Omental fat pad (tissue), 4 donors: ENCODE measurements at places on chromosomes 3 and 15. TPM values are rescaled to one million over a fixed set of nuclear protein-coding genes. Genes with fewer than 3 reads are reported as not detected.

Gene SPATA12
- not detected for total RNA-seq

Gene ICE2
- total RNA-seq = 29.4 TPM

Gene LRRC31
- total RNA-seq = not detected

Gene CLDN1
- 2.7 TPM for total RNA-seq

Gene HYAL1
- total RNA-seq = 6.8 TPM

Gene LYZL4
- not detected for total RNA-seq

Gene PPP2R3A
- total RNA-seq = 6.8 TPM

Gene SLC12A1
- total RNA-seq = not detected

DNA sequence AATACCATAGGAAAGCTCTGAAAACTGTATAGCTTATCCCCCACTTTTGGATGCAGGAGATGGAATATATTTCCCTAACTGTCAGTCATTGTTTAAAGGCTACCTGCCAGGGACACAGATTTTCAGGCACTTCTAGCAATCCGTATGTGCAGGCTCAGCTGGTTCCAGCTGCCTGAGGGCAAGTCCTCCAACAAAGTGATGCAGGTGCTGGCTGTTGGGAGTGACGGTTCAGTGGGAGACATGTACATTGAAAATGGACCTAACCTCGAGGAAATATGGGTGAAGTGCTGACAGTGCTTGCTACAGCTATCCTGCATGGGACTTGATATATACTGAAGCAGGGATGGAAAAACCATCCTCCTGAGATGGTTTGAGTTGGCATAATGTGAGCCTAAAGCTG is 153.1 kb upstream of the GAP43 start:
- DNase-seq = no peak

DNA sequence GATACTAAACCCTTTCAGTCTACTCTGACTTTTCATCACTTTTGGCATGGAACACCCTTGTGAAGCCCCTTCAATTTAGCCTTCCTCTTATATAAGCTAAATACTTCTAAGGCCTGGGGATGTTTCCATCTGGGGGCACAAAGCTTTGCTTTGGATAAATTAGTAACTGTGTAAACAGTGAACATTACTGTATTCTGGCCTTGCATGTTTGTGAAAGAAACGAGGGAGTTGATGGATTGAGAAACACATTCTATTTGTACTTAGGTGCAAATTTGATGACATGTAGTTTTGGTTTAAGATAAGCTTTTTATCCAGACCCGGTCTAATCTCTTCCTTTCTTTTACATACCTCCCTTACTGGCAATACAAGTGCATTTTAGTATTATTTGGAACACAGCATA is 19.7 kb downstream of the PSMD6 start:
- DNase-seq = no peak

DNA sequence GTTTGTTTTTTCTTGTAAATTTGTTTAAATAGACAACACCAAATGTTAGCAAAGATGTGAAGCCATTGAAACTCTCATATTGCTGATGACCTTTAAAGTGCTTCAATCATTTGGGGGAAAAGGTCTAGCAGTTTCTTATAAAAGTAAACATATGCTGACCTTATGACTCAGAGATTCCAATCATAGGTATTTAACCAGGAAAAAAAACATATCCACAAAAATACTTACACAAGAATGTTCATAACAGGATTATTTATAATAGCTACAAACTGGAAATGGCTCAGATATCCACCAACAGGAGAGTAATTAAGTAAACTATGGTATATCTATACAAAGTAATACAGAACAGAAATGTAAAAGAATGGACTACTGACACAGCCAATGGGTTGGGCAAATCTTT is 27.1 kb upstream of the RORA start:
- no peak for DNase-seq

GRCh38 chr15:35305946-35306345 is 220.9 kb upstream of the NANOGP8 start:
- DNase-seq = no peak

DNA sequence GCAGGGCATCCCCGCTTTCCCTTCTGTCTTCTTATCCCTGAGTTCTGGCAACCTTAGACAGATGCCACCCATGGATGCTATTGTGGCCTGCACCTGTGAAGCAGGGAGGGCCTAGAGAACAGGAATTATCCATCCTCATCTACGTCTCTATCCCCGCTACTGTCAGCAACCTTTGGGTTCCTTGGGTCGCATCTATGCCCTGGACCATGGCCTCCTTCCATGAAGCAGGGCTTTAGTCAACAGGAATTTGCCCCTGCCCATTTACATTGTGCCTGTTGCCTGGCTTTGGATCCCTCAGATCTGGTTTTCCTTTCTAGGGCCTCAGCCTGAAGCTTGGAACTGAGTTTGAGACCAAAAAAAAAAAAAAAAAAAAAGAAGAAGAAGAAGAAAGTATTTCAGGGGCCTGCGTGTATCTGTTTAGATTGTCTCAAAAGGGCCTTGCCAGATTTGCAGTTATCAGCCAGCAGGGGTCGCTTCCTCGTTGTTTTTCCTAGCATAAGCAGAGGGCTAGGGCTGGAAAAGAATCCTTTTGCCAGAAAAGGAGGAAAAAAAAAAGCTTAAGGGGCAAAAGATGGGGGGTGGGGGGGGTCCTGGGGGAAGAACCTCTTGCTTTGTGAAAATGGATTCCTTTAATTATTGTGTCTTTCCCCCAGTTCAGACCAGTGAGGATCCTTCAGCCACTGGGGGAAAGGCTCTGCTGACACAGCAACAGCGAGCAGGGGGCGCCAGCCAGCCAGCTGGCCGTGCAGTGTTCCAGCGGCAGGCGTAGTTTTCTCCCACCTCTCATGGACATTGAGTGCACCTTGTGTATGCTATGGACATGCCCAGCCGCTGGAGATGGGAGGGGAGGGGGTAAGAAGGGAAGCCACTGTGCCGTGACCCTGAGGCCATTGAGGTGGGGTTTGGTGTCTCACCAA is 65.7 kb upstream of the ALDH1L1 start:
- no peak for DNase-seq

GRCh38 chr3:111767756-111768445 is 91.2 kb upstream of the PHLDB2 start:
- no peak for DNase-seq

DNA sequence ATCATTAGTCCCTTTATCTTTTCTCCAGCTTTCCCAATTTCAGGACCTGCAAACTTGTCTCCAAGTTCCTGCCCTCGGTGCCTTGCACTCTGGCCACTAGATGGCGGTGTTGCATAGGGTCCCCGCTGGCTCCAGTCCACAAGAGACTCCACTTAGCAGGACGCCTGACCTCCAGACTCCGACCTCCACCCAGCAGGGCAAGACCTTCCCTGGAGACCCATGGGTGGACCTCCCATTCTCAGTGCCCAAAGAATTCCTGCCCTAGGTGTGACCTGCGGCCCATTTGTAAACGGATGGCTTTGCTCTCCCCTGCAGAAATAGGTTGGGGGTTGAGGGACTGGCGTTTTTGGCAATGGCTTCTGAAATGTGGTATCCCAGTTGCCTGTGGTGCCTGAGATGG is 82.6 kb downstream of the LSM3 start:
- DNase-seq = peak; percentile 85

DNA sequence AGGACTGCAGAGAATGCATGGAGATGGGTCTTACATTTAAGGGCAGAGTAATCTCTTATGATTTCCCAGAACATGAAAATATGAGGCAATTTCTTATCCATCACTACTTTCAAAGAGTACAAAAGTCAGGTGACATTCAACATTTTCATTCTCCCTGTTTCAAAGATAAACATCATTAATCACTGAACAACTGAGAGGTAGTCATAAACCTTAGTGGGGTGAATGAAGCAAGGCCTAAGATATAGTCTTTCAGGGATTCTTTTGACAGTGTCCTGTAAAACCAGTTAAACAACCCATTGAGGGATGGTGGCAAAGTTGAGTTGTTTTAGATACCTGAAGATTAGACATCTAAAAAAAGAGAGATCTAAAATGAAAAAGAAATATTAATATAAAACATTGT is 271.6 kb upstream of the CBLB start:
- DNase-seq = no peak

DNA sequence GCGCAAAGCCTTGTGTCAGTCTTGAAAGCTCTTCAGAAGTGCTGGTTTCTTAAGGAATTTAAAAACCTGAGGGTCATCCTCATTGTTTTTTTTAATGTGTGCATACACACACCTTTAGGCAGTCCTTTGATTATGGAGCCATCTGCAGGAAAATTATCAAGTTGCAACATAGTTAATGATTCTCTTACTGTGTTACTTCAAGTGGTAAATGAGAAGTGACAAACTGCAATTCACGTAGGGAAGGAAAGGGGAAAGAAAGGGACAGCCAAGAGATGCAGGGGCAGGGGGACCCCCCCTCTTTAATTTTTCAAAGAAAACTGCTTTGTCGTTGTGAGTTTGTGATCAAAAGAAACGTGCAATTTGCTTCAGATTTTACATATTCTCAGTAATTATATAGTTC is 162.4 kb upstream of the CGNL1 start:
- DNase-seq = no peak

- no peak for DNase-seq
Observed at GRCh38 chr15:32991619-32992111, 202.8 kb downstream of the FMN1 start.

GRCh38 chr3:85189731-85190130 is 230.9 kb downstream of the CADM2 start:
- DNase-seq = no peak

GRCh38 chr15:94509259-94509658 is 277.9 kb downstream of the MCTP2 start:
- DNase-seq = no peak

DNA sequence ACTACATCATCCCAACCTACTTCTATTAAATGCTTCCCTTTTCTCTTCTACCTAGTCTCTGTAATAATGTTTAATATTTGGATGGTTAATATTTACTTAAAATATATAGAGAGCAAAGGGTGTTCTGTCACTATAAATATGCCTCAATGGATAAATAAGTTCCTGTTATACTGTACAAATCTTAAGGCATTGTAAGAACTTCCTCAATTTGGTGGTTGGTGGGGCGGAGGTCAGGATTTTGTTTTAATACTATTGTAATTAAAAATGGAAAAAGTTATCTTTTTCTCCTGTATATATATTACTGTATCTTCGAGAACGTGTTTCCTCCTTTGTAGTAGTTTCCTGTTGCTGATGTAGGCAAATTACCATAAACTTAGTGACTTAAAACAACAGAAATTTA is 41.5 kb downstream of the SPRED1 start:
- no peak for DNase-seq

GRCh38 chr3:4906107-4906621 is 73.1 kb upstream of the BHLHE40 start:
- no peak for DNase-seq

DNA sequence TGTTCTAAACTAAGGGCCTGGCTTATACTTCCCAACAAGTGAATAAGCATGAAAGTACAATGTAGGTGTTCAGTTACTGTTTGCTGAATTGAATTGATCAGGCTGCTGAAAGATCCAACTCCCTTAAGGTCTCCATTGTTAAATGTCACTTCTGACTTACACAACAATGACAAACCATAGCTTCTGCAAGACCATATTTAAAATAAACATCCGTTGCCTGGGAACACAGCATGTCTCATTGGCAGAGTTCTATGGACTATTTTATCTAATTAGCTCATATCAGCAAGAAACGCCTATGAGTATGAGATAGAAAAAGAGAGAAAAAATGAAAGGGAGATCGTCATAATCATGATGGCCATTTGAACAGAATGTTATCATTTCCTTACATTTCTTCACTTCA is 605.4 kb downstream of the FGF12 start:
- DNase-seq = no peak

DNA sequence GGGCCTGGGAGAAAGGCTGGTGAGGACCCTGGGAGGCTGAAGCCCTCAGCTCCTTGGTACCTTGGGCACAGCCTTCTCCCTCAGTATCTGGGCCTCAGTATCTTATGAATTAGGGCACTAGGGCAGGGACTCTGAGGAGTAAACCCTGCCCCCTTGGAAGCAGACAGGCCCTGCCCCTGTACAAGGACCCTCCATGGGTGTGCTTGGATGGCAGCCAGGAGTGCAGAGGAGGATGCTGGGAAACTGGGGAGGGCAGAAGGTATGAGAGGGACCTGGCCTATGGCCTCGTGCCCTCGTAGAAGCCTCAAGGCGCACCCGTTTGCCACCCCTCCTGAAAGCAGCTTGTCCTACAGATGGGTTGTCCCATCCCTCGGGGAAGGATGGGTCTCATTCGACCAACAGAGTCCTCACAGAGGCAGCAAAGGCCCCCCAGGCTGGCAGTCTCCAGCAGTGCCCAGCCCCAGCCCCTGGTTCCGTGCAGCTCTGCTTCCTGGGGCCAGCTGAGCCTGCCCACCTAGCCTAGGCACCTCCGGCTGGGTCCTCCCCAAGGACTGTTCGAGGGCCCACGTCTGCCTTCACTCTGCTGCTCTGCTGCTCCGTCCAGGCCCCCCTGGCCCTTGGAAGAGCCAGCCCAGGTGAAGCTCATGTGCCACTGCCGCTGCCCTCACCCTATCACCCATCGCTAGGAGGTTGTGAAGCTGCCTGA is 15.3 kb upstream of the SEMA3F start:
- no peak for DNase-seq

GRCh38 chr3:115830764-115831395 is 207.6 kb downstream of the GAP43 start:
- no peak for DNase-seq

GRCh38 chr15:68417051-68417450 is 14.9 kb downstream of the ITGA11 start:
- no peak for DNase-seq

DNA sequence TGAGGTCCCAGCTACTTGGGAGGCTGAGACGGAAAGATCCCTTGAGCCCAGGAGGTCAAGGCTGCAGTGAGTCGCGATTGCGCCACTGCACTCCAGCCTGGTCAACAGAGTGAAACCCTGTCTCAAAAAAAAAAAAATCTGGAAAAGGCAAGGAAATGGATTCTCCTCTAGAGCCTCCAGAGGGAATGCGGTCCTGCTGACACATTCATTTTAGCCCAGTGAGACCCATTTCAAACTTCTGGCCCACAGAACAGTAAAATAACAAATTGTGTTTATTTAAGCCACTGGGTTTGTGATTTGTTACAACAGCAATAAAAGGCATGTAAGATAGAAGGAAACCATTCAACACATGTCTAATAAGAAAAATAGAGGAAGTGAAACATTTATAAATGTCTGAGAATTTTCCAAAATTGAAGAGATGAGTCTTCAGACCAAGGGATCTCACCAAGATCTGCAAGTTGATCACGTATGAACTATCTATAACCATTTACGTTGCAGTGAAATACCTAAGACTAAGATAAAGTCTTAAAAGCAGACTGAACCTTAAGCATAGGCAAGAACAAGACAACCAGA is at the start of gene HTR3E:
Gene HTR3E, plus strand, starts transcription at position 254 of the 573 bp plus-strand sequence. CDS start 466 bp downstream, outside the sequence.
- no peak for DNase-seq

- DNase-seq = no peak
Observed at GRCh38 chr15:42759093-42759492, 22.2 kb upstream of the CDAN1 start.

GRCh38 chr15:33262306-33262705 is 48.5 kb upstream of the RYR3 start:
- no peak for DNase-seq

- no peak for DNase-seq
Observed at GRCh38 chr3:192857260-192857661, 60.4 kb downstream of the MB21D2 start.
